HCEC 1CT (cell line): ENCODE measurements at places on chromosomes 1 and 21.

GRCh38 chr1:82317671-82318070 lies 516.9 kb downstream of the ADGRL2 start:
- no peak for DNase-seq

GRCh38 chr1:225950905-225951497 lies 10.0 kb upstream of the LEFTY2 start:
- DNase-seq = no peak

DNA sequence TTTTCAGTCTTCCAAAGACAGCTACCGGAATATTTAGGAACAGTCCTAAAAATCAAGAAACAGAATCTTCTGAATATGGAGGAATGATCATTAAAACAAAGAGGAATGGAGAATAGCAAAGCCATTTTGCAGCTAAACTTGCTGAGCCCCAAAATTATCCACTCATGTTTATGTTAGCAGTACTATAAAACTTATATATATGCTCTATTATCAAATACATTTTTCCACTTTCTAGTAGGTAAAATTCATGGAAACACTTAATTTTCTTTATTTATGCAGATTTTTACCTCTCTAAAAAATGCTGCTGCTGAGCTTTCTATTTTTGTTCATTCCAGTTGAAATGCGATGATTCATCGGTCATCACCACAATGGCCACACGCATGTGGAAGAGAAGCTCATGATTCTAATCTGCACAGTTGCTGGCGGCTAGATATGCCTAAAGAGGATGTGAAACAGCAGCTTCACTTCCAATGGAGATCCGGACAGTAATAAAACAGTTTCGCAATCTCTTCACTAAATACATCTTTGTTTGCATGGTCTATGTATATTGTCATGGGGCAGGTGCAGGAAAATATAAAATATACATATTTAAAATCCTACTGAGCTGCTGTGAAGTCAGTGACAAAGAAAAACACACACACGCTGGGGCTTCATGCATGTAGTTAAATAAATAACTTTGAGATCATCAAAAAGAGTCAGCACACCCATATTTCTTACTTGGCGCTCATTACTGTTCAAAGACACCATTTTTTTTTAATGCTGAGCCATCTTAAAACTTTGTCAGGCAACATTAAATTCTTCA lies 292.2 kb downstream of the SMYD3 start:
- DNase-seq = peak; percentile 73

DNA sequence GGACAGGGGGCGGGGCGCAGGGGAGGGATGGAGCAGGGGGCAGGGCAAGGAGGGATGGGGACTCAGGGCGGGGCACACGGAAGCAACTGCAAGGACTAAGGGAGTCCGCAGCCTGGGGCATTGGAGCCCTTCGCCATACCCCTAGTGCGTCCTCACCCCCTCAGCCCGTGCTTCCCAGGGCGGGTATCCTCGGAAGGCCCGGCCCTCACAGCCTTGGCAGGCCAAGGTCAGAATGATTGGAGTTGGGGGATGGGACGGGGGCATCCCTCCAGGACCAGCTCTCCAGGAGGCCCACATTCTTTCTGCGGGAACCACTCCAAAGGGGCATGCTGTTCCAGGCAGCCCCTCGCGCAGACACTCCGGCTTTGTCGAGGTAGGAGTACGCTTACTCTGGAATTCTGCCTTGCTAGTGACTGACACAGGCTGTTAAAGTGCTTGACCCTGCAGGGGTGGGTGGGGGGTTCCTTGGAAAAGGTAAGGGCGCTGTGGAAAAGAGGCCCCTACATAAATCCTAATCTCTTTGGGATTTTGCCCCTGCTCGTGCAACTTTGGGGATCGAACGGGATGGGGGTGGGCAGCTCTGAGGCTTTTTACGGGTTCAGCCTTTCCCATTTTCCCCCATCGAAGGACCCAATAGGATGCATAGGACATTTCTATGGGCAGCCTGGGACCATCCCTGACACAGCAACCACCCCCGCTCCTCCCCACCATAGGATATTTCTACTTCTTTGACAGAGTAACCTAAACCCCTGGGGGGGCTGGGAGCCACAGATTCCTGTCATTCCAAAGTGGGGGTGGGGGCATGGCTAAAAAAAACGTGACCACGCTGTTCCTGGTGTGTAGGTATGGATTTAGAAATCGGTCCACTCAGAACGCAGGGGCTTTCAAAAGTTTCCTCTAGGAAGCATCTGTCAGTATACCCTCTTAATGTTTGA lies 738 bp upstream of the TRIM11 start:
- DNase-seq = no peak

DNA sequence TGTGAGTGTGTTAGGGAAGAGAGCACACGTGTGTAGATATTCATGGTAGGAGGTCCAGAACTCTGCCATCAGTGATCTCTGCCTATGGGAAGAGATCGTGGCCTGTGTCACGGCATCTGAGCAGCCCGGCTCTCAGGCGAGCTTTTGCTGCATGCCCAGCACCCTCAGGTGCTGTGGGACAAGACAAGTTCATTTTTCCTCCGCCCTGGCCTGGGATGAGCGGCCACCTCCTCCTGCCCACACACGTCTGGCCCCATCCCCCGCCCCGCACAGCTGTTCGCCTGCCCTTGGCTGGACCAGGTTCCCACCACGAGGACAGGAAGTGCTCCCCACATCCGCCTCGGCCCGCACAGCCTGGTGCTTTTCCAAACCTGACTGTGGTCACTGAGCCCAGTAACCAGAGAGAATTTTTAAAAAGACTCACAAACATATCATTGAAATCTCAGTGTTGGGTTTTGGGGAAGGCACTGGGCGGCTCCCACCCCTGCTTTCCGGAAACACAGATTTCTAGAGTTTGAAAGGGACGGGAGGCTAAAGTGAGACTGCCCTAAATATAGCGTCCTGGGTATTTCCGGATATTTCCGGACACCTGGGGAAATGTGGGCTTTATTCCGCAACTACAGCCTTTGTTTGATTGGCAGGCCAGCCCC lies 18.0 kb downstream of the BMP8A start:
- peak; percentile 24 for DNase-seq

DNA sequence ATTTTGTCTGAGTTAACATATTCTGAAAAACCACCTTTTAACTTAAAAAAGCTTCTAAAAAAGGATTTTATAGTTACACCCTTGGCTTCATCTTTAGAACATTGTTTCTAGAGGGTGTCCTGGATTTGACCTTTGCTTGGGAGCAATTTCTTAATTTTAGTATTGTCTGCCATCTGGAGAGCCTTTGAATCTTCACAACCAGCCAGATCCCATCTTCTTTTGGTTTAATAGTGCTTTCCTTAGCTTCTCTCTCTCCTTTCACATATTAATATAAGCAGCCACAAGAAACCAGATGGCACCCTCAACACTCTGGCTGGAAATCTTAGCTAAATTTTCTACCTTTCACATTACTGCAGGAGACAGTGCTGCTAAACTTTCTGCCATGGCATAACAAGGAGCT lies 76.5 kb upstream of the TSPAN2 start:
- DNase-seq = no peak

GRCh38 chr1:159170639-159171038 lies 776 bp upstream of the CADM3 start:
- DNase-seq = no peak

DNA sequence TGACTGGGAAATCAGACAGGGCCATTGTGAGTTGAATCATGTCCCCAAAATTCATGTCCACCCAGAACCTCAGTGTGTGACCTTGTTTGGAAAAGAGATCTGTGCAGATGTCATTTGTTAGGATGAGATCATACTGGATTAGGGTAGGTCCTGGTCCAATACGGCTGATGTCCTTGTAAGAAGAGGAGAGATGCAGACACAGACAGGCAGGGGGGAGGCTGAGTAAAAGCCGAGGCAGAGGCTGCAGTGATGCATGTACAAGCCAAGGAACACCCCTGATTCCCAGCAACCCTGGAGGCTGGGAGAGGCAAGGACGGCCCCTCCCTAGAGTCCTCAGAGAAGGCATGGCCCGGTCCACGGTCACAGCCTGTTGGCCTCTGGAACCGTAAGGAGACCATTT lies 15.9 kb upstream of the NPPB start:
- DNase-seq = no peak

DNA sequence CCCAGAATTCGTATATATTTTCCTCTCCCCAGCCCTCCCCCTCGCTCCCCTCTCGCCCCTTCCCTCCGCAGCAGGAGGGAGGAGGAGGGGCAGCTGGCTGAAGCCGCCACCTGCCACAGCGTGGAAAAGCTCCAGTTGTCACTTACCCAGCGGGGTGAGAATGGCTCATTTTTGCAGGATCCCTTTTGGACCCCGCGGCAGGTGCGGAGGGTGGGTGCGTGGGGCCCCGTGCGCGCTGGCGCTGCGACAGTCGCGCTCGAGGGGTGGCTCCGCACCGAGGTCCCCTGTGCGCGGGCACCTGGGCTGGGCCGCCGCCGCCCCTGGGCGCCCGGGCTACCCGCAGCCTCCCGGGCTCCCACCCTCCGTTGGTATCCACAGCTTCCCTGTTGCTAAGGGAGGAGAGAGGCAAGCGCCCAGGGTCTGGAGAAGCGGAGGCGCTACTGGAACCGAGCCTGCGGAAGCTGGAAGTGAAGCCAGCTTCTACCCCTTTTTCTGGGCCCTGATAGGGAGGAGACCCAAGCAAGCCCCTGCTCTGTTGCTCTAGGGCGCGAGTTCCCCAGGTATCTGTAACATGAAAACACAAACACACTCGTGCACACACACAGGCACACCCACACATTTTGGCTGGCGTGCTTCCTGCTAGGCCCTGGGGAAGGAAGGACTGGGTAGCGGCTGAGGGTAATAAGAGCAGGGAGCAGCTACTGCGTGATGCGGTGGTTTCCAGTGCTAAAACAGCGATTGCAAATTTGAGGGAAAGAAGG lies at the start of gene ERICH3:
TSS of gene ERICH3 (minus strand) at position 442 of the 761 bp plus-strand sequence. CDS start at position 169, 273 bp downstream.
- no peak for DNase-seq

DNA sequence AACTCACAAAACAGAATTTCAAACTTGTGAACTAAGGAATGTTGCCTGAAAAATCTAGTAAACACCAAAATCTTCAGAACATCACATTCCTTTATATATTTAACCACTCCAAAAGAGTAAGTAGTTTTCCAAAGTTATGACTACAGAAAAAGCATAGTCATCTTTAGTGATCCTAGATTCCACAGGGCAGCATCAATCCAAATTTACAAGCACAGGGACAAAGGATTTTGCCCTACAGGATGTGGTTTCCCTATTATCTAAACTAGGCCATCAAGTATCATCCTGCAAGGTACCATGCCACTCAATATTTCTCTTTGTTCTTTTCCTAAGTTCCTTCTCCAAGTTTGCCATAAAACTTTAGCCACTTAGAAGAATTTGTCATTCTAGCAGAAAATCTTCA lies 33.0 kb downstream of the COP1 start:
- DNase-seq = peak; percentile 3

- peak; percentile 56 for DNase-seq
These were observed 40.1 kb upstream of the MYSM1 start for GRCh38 chr1:58739856-58740466.

- peak; percentile 22 for DNase-seq
These were observed 14.0 kb upstream of the FAAP20 start for GRCh38 chr1:2208309-2209239.

DNA sequence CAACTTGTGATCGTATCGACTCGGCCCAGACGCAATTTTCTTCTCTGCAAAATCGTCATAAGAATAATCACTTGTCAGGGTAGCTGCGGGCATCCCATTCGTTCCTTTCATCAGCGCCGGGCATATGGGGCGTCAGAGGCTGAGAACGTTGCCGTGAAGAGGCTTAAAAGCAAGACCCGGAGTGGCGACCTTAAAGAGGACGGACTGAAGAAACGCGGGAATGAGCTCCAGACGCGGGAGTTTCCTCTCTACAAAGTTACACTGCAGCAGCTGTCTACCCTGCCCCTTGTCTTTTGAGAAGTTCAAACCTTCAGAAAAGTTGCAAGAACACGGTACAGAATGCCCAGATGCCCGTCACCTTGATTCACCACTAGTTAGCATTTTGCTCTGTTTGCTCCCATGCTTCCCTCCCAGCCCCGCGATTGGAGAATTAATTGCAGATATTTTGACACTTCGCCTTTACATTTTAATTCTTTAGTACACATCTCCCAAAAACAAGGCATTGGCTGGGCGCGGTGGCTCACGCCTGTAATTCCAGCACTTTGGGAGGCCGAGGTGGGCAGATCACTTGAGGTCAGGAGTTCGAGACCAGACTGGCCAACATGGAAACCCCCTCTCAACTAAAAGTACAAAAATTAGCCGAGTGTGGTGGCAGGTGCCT lies 967 bp downstream of the CENPS start:
- DNase-seq = no peak

- DNase-seq = no peak
These were observed 162.3 kb upstream of the CAMK1G start for GRCh38 chr1:209421186-209421585.

- no peak for DNase-seq
These were observed 24.6 kb upstream of the RUNX3 start for GRCh38 chr1:24954631-24955030.

GRCh38 chr1:207645635-207646081 lies 725 bp downstream of the CR1L start:
- DNase-seq = no peak

- DNase-seq = peak; percentile 52
These were observed 290.2 kb downstream of the LRRC40 start for GRCh38 chr1:69914976-69915765.

- no peak for DNase-seq
These were observed 141.3 kb upstream of the NCAM2 start for GRCh38 chr21:20856926-20857325.

GRCh38 chr1:37839676-37840075 lies 19.7 kb downstream of the MTF1 start:
- no peak for DNase-seq

- DNase-seq = peak; percentile 75
These were observed 15.8 kb downstream of the ODF2L start for GRCh38 chr1:86380257-86380861.

GRCh38 chr1:25645637-25646400 lies 29.2 kb downstream of the MAN1C1 start:
- DNase-seq = no peak

DNA sequence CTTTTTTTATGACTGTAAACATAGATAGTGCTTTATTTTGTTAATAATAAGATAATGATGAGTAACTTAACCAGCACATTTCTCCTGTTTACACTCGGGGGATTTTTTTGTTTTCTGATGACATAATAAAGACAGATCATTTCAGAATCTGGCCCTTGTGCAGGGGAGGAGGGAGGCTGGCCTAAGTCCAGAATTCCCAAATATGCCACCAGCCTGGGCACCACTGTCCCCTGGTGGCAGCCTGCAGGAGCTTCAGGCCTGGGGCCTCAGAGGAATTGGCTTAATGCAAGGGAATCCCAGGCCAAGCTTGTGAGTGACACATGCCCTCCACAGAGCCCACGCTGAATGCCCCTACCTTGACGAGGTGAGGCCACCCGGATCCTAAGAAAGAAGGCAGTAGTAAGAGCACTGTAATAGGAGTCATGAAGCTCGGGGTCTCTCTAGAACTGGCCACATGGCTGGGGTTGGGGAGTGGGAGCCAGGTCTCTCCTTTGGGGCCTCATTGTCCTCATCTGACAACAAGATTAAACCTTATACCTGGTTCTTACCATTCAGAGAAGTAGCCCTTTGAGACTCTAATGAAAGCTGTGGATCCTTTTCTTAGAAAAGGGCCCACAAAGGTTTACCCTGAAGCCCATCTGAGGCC lies 24.1 kb downstream of the ETNK2 start:
- peak; percentile 81 for DNase-seq

- DNase-seq = no peak
These were observed 16.0 kb downstream of the DISC1 start for GRCh38 chr1:231642618-231643017.

GRCh38 chr1:38190983-38191382 lies 144.4 kb upstream of the POU3F1 start:
- no peak for DNase-seq

GRCh38 chr1:42837709-42838108 lies 8.7 kb upstream of the ZNF691 start:
- no peak for DNase-seq

- DNase-seq = peak; percentile 98
These were observed 43.9 kb upstream of the LYST start for GRCh38 chr1:235910357-235911299.

- DNase-seq = no peak
These were observed 859.5 kb downstream of the USP25 start for GRCh38 chr21:16589006-16589898.
